Fibroblast of lung (primary cell): ENCODE measurements at places on chromosomes 2 and 18.

DNA sequence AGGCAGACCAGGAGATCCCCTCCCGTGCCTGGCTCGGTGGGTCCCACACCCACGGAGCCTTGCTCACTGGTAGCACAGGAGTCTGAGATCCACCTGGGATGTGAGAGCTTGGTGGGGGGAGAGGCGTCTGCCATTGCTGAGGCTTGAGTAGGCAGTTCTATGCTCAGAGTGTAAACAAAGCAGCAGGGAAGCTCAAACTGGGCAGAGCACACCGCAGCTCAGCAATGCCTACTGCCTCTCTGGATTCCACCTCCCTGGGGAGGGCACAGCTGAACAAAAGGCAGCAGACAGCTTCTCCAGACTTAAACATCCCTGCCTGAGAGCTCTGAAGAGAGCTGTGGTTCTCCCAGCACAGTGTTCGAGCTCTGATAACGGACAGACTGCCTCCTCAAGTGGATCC is 85.1 kb downstream of the UGP2 start:
- no peaks in the 10 kb centered on the region for H3K36me3 ChIP-seq
- no peak overlapping the region for H3K4me3 ChIP-seq
- H3K27ac ChIP-seq, result no peak overlapping the region
- DNase-seq, result no peak
- H3K27me3 ChIP-seq, result no peaks in the 10 kb centered on the region
- H3K4me1 ChIP-seq, result no peaks in the 10 kb centered on the region

GRCh38 chr2:47833516-47833968 is 50.6 kb downstream of the MSH6 start:
- no peak overlapping the region for H3K4me3 ChIP-seq
- no peak overlapping the region for H3K27ac ChIP-seq
- no peaks in the 10 kb centered on the region for H3K27me3 ChIP-seq
- DNase-seq, result no peak

- no peaks in the 10 kb centered on the region for H3K36me3 ChIP-seq
- DNase-seq, result no peak
- no peak overlapping the region for H3K27ac ChIP-seq
- no peaks in the 10 kb centered on the region for H3K27me3 ChIP-seq
- no peaks in the 10 kb centered on the region for H3K4me1 ChIP-seq
Measured at GRCh38 chr18:51151185-51151567, 46.3 kb downstream of the MEX3C start.

DNA sequence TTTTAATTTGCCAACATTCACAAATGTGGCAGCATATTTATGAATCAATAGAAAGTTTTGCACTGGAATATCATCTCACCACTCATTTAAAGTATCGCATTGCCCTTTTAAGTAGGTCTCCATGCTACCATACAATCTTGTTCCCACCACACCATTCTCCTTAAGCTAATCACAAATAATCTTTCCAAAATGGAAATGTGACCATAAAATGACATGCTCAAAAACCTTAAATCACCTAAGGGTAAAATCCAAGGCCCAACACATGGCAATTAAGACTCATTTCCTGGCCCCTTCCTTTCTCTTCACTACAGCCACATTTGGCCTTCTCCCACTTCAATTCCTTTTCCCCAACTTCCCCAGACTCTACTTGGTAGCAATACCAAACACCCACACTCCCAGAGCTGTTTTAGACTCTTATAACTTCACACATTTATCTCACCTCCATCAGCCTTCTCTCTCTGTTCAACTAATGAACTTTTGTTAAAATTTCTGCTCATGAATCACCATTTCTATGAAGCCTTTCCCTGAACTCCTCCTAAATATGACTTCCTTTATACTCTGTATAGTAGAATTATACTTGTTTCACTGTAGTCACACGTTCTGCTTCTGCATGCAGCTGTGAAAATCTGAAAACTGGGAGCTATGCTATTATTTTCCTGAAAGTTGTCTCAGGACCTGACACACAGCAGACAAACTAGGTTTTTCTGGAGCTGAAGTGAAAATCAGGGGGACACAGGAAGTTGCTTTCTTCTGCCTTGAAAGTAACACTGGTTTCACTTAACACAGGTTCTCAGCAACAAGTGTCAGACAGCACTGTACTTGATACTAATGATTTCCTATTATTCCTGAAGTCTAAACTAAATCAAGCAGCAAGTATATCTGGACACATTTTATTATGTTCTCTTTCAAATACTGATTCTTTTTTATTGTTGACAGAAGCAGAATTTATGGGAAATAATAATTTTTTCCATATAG is 303.9 kb downstream of the ZEB2 start:
- H3K36me3 ChIP-seq, result no peaks in the 10 kb centered on the region
- no peaks in the 10 kb centered on the region for H3K4me1 ChIP-seq
- H3K4me3 ChIP-seq, result no peak overlapping the region
- no peak for DNase-seq
- no peak overlapping the region for H3K27ac ChIP-seq
- H3K27me3 ChIP-seq, result no peaks in the 10 kb centered on the region

GRCh38 chr2:11512431-11512830 is 21.4 kb upstream of the GREB1 start:
- H3K27ac ChIP-seq, result no peak overlapping the region
- H3K4me3 ChIP-seq, result no peak overlapping the region
- DNase-seq, result no peak

DNA sequence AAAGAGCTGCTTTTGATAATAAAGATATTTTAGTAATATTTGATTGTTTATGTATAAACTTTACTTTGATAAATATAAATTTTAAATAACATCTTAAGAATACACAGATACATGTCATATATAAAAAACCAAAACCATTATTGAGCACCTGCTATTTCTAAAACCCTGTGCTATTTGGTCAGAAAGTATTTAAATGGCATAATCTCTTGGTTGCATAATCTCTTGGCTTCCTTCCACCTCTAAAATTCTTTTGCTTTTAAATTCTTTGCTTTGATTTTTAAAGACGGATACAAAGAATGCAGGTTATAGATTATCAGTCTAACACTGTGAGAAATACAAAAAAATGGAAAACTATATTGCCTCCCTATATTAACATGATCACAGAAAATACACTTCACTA is 36.9 kb downstream of the ACMSD start:
- H3K27ac ChIP-seq, result no peak overlapping the region
- H3K4me3 ChIP-seq, result no peak overlapping the region
- H3K4me1 ChIP-seq, result no peaks in the 10 kb centered on the region
- H3K27me3 ChIP-seq, result no peaks in the 10 kb centered on the region

DNA sequence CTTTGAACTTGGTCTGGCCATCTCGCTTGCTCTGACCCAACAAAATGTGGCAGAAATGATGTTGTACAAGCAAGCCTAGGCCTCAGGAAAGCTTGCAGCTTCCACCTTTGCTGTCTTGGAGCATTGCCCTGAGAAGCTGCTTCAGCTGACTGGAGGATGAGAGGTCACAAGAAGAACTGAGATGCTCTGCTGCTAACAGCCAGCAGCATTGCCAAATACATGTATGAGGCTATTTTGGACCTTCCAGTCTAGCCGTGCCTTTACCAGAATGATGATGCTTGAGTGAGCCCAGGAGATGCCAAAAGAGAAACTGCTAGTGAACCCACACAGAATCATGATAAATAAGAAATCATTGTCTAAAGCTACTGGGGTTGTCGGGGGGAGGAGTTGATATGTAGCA is 13.2 kb upstream of the ITGAV start:
- no peak overlapping the region for H3K27ac ChIP-seq
- H3K4me1 ChIP-seq, result peaks cover 2% of the 10 kb centered on the region
- no peak overlapping the region for H3K4me3 ChIP-seq
- no peaks in the 10 kb centered on the region for H3K27me3 ChIP-seq

- H3K27me3 ChIP-seq, result peaks cover 7% of the 10 kb centered on the region
- no peaks in the 10 kb centered on the region for H3K36me3 ChIP-seq
- H3K4me3 ChIP-seq, result no peak overlapping the region
- no peaks in the 10 kb centered on the region for H3K4me1 ChIP-seq
Measured at GRCh38 chr2:953975-954686, 3.5 kb downstream of the SNTG2 start.

DNA sequence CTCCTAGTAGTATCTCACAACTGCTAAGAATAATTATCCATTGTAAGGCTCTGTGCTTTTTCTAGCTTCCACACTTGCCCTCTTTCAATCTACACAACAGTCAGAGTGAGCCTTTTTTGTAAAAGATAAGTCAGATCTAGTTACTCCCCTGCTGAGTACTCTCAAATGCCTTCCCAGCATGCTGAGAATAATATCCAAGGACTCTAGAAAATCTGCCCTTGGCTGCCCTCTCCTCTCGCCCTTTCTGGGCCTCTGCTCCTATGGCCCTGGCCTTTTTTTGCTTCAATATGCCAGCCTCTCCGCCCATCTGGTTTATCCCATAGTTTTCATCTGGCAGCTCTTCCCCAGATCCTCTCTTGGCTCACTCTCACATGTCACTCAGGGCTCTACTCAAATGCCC is 455.9 kb upstream of the UBE2E3 start:
- H3K36me3 ChIP-seq, result no peaks in the 10 kb centered on the region
- peaks cover 17% of the 10 kb centered on the region for H3K4me1 ChIP-seq
- H3K4me3 ChIP-seq, result no peak overlapping the region
- peak overlapping the region; percentile 73 for H3K27ac ChIP-seq

- no peak overlapping the region for H3K4me3 ChIP-seq
- no peaks in the 10 kb centered on the region for H3K27me3 ChIP-seq
- DNase-seq, result no peak
- H3K4me1 ChIP-seq, result no peaks in the 10 kb centered on the region
- no peaks in the 10 kb centered on the region for H3K36me3 ChIP-seq
Measured at GRCh38 chr2:67272195-67272594, 124.9 kb upstream of the ETAA1 start.

DNA sequence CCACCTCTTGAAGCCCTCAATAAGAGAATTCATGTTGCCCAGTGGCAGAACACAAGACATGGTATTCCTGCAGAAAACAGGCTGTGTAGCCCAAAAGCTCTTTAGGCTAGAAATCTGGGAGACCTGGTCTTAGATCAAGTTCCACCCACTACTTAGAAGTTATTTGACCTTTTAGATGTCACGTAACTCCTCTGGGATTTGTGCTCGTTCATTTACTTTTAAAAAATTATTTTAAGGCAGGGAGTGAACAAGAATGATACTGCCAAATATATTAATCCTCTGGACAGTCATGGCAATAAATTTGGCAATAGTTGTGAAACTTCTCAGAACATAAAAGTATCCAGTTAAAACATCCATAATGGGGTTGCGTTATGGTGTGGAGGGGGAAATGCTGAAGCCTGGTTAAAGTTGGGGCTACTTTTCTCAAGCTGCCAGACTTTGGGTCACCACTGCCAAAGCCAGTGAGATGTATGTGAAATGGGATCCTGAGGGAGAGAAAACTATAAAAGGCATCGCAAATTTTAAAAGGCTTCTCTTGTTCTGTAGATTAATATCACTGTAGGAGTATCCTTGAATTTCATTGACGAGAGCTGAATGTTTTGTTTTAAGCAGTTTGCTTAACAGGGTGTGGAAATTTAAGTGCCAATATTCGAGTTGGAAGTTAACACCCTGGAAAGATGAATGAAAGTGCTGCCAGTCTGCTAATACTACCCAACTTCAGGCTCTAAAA is 15.8 kb downstream of the DAPL1 start:
- H3K4me3 ChIP-seq, result no peak overlapping the region
- H3K36me3 ChIP-seq, result no peaks in the 10 kb centered on the region
- no peak for DNase-seq
- H3K4me1 ChIP-seq, result no peaks in the 10 kb centered on the region
- peaks cover 2% of the 10 kb centered on the region for H3K27me3 ChIP-seq

- no peaks in the 10 kb centered on the region for H3K27me3 ChIP-seq
- H3K27ac ChIP-seq, result peak overlapping the region; percentile 58
- peak; percentile 79 for DNase-seq
- peaks cover 23% of the 10 kb centered on the region for H3K4me1 ChIP-seq
Measured at GRCh38 chr2:29519338-29519925, 402.0 kb downstream of the ALK start.

DNA sequence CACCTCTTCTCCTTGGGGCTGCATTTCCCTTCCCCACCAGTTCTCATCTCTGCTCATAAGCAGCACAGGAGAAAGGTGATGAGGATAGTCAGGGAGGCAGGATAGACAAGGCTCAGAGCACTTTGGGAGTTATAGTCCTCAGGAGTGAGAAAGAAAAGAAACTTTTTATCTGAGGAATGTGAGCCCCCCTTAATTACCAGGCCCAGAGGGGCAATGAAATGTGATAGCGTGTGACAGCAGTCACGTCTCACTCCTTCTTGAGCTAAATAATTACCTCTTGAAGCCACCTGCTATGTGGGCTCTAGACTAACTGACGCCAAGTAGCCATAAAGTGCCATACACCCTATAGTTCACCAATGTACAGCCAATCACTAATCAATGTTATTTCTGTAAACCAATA is 105.8 kb downstream of the SPP2 start:
- H3K4me1 ChIP-seq, result no peaks in the 10 kb centered on the region
- H3K27ac ChIP-seq, result no peak overlapping the region
- no peak for DNase-seq
- no peaks in the 10 kb centered on the region for H3K27me3 ChIP-seq
- H3K4me3 ChIP-seq, result no peak overlapping the region
- H3K36me3 ChIP-seq, result no peaks in the 10 kb centered on the region

DNA sequence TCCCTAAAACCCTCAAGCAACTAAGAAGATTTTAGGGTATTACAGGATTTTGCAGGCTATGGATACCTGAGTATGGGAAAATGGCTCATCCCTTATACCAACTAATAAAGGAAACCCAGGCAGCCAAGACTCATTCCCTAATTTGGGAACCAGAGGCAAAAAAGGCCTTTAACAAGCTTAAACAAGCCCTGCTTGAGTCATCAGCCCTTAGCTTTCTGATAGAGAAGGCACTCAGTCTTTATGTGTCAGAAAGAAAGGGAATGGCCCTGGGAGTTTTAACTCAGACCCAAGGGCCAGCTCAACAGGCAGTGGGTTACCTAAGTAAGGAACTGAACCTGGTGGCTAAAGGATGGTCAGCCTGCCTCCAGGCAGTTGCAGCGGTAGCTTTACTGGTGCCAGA is 96.9 kb upstream of the RMP24 start:
- no peaks in the 10 kb centered on the region for H3K36me3 ChIP-seq
- no peak overlapping the region for H3K27ac ChIP-seq
- no peak overlapping the region for H3K4me3 ChIP-seq
- DNase-seq, result no peak
- no peaks in the 10 kb centered on the region for H3K27me3 ChIP-seq

DNA sequence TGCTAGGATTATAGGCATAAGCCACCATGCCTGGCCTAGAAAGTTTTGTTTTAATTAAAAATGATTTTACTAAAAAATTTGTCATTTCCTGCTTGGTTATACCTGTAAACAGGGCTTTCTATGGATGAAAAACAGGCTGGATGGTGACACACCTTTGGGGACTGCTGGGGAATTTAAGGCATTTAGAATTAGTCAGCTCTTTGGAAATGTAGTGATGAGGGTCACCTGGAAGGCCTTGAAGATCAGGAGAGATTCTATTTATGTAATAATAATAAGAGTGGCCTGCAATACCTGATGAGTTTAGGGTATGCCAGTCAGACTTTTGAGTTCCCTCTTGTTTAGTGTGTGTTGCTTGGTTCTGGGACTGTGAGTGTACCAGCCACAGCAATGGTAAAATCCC is 51.1 kb downstream of the RALBP1 start:
- no peak for DNase-seq
- no peak overlapping the region for H3K4me3 ChIP-seq
- H3K27me3 ChIP-seq, result no peaks in the 10 kb centered on the region
- H3K27ac ChIP-seq, result no peak overlapping the region
- H3K4me1 ChIP-seq, result no peaks in the 10 kb centered on the region
- no peaks in the 10 kb centered on the region for H3K36me3 ChIP-seq
